H1 (cell line): ENCODE measurements at places on chromosomes 11 and 22. TPM values are rescaled to one million over a fixed set of nuclear protein-coding genes. Genes with fewer than 3 reads are reported as not detected.

- H3K27ac ChIP-seq, result no peak overlapping the region
- no peak for DNase-seq
- H3K36me3 ChIP-seq, result no peaks in the 10 kb centered on the region
- H3K4me1 ChIP-seq, result no peaks in the 10 kb centered on the region
- no peaks in the 10 kb centered on the region for H3K27me3 ChIP-seq
Observed at GRCh38 chr11:110447897-110448745, 18.4 kb downstream of the FDX1 start.

- DNase-seq, result no peak
- no peaks in the 10 kb centered on the region for H3K27me3 ChIP-seq
- no peaks in the 10 kb centered on the region; the same call in 1 of the 2 replicates for H3K4me1 ChIP-seq
- H3K27ac ChIP-seq, result no peak overlapping the region
- no peaks in the 10 kb centered on the region for H3K36me3 ChIP-seq
- no peak overlapping the region for H3K4me3 ChIP-seq
Observed at GRCh38 chr22:32824531-32825312, 23.2 kb downstream of the TIMP3 start.

GRCh38 chr11:130445788-130446187 lies 2.7 kb upstream of the ADAMTS15 start:
- no peaks in the 10 kb centered on the region for H3K4me1 ChIP-seq
- H3K4me3 ChIP-seq, result no peak overlapping the region
- no peak for DNase-seq
- H3K27ac ChIP-seq, result no peak overlapping the region
- H3K27me3 ChIP-seq, result peaks cover 7% of the 10 kb centered on the region

GRCh38 chr11:79506734-79507344 lies 66.0 kb upstream of the TENM4 start:
- H3K36me3 ChIP-seq, result no peaks in the 10 kb centered on the region
- no peak overlapping the region for H3K27ac ChIP-seq
- H3K27me3 ChIP-seq, result no peaks in the 10 kb centered on the region
- peaks cover 2% of the 10 kb centered on the region for H3K4me1 ChIP-seq
- no peak overlapping the region for H3K4me3 ChIP-seq
- no peak for DNase-seq

DNA sequence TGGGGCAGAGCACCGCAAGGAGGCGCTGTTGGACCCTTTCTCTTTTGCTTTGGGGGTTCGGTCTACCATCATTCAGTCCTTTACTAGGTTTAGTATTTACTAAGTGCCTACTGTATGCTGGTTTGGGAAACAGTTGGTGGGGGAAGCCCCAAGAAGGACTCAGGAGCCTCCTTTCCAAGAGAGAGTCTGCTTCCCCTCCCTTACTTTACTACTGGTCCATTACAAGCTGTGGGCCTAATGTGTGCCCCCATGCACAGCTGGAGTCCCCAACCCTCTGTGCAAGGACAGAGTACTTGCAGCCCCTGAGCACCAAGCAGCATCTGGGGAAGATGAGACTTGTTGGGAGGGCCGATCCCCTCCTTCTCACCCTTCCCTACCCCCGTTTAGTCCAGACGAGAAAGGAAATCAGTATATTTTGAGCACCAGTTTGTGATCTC lies 876 bp upstream of the UBE2L6 start:
- peak overlapping the region; percentile 41 for H3K4me3 ChIP-seq
- peaks cover 5% of the 10 kb centered on the region for H3K4me1 ChIP-seq
- DNase-seq, result peak; percentile 97
- H3K27me3 ChIP-seq, result no peaks in the 10 kb centered on the region
- H3K27ac ChIP-seq, result peak overlapping the region; percentile 78; the same call in 1 of the 2 replicates

- peaks cover 28% of the 10 kb centered on the region for H3K36me3 ChIP-seq
- H3K4me1 ChIP-seq, result no peaks in the 10 kb centered on the region
- no peak overlapping the region for H3K27ac ChIP-seq
- DNase-seq, result no peak
Observed at GRCh38 chr11:6943131-6943530, 16.9 kb downstream of the ZNF215 start.

SMTNL1 gene
- not detected in 2 replicates for total RNA-seq

MUC5AC gene
- not detected in 2 replicates for total RNA-seq

DNA sequence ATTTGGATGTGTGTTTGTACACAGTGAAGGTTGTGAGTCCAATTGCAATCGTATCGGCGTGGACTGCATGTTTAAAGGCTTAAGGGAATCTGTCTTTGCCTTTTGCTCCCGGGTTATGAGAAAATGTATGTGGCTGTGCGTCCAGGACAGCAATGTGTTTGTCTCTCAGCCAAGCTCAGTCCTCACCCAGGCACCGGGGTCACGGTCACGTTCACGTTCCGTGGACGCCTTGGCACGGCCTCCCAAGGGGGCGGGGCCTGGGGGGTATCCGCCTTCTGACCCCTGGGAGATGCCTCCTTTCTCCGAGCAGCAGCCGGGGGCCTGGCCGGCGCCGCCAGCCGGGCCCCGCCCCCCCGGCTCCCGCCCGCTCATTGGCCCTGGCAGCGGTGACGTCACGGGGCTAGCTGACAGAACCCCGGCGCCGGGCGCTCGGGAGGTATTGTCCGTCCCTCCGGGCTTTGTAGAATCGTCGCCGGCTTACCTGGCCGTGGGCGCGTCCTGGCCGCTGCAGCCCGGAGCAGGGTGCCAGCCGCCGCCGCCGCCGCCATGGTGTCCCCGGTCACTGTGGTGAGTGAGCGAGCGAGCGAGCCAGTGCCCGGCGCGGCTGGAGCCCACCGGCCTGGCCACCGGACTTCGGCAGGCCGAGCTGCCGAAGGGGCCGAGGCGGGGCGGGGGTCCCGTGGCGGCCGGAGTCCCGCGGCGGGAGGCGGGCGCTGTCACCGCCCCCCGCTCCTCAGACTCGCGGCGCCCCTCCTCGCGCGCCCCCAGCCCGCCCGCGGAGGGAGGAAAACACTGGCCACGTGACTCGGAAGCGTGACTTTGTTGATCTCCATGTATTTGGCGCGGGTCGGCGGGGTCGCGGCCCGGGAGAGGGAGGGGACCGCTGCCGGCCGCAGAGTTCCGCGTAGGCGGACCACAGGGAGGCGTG lies at the start of gene TMEM86A:
TSS of gene TMEM86A (plus strand) at position 439 of the 928 bp plus-strand sequence. CDS start at position 547, 108 bp downstream.
- H3K27me3 ChIP-seq, result no peaks in the 10 kb centered on the region
- no peak within 1 kb of the TSS for H3K27ac ChIP-seq
- DNase-seq, result no peak
- peak within 1 kb of the TSS; percentile 56 for H3K4me3 ChIP-seq
- H3K36me3 ChIP-seq, result no peaks in the 10 kb centered on the region
- H3K4me1 ChIP-seq, result 0 out of 2 replicates have a peak, but pooled peaks cover 2% of the 10 kb centered on the region

CASP5 gene
- total RNA-seq, result not detected in 2 replicates

GRCh38 chr11:71086687-71087258 lies 165.6 kb downstream of the SHANK2 start:
- no peak overlapping the region for H3K4me3 ChIP-seq
- no peaks in the 10 kb centered on the region for H3K4me1 ChIP-seq
- no peaks in the 10 kb centered on the region for H3K27me3 ChIP-seq
- no peaks in the 10 kb centered on the region; the same call in 1 of the 2 replicates for H3K36me3 ChIP-seq
- DNase-seq, result peak; percentile 78
- no peak overlapping the region for H3K27ac ChIP-seq

DNA sequence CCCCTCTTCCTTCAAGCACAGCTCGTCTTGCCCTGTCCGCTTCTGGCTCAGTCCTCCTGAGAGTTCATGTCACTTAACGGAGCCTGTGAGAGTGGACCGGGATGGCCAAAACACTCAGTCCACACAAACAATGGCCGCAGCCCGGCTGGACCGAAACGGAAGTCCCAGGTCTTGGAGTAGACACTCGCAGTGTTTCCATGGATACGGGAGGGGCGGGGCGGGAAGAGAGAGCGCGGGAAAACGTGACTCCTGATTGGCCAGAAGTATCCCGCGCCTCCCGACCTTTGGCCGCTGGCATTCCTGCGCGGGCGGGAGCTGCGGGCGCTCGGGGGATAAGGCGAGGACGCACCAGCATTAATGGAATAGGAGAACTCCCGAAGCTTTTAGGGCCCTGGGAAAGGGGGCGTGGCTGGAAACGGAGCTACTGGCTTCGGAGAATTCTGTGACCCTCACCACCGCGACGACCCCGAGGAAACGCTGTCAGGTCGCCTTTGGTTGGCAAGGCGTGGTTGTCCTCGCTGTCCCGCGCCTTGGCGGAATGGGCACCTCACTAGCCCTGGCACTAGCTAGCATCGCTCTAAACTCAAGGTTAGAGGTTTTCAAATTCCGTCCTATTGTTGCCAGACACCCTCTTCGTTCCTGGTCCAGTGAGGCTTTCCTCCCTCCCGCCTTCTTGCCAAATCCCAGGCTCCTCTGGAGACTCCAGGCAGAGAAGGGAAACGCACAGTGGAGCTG lies at the start of the genes NLRP14 and ZNF214:
TSS of gene NLRP14 (plus strand) at position 297 of the 735 bp plus-strand sequence. CDS start 18,108 bp downstream, outside the sequence.
TSS of gene ZNF214 (minus strand) at position 164 of the 735 bp plus-strand sequence. CDS start 17,511 bp downstream, outside the sequence.
- H3K27me3 ChIP-seq, result no peaks in the 10 kb centered on the region
- peak within 1 kb of the TSS; percentile 48 for H3K27ac ChIP-seq
- peak; percentile 89 for DNase-seq
- no peaks in the 10 kb centered on the region for H3K36me3 ChIP-seq

MS4A4A gene
- not detected in 2 replicates for total RNA-seq

- DNase-seq, result no peak
- H3K4me1 ChIP-seq, result peaks cover 5% of the 10 kb centered on the region
Observed at GRCh38 chr11:69468221-69468620, 13.2 kb upstream of the LINC01488 start.

GRCh38 chr11:70091638-70092037 lies 13.5 kb downstream of the ANO1 start:
- H3K4me3 ChIP-seq, result no peak overlapping the region
- DNase-seq, result no peak
- no peaks in the 10 kb centered on the region for H3K4me1 ChIP-seq
- H3K27ac ChIP-seq, result no peak overlapping the region

LPXN gene
- 0.69 and 1.4 TPM in 2 replicates for total RNA-seq

DNA sequence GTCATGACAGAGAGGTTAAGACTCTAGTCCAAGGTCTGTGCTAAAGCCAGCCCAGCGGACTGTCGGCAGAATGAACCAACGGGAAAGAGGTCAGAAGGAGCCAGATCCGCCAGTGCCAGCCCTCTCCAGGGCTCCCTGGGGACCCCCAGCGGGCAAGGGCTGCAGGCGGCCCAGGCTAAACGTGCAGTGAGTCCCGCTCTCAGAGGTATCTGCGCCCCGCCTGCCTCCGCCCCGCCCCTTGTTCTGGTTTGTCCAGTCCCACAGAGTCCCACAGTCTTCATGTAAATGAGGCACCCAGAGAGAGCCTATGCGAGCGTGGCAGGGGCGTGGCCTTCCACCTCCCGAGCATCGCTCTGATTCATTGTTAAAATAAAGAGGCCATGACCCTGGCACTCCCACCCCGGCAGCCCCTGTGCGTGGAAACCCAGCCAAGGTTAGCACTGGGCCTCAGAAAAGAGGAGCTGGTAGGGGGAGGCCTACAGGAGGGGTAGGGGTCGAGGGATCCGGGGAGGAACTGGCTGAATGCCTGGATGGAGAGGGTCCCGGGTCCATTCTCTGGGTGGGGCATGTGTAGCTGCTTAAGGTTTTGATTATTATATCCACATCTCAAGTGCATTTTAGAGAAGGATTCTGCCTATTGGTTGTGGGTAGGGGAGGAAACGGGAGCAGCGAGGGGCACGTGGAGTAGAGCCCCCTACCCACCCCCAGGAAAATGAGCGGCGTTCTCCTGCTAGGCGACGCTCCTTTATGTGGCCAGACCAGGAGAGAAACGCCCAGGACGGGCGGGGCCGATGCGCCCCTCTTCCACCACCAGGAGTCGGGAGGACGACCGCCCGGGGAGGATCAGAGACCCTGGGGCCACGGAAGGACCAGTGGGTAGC lies at the start of gene TRIOBP:
TSS of gene TRIOBP (plus strand) at position 392 of the 881 bp plus-strand sequence. CDS start 4,318 bp downstream, outside the sequence.
- peaks cover 12% of the 10 kb centered on the region for H3K36me3 ChIP-seq
- no peaks in the 10 kb centered on the region for H3K27me3 ChIP-seq
- DNase-seq, result peak; percentile 97

DNA sequence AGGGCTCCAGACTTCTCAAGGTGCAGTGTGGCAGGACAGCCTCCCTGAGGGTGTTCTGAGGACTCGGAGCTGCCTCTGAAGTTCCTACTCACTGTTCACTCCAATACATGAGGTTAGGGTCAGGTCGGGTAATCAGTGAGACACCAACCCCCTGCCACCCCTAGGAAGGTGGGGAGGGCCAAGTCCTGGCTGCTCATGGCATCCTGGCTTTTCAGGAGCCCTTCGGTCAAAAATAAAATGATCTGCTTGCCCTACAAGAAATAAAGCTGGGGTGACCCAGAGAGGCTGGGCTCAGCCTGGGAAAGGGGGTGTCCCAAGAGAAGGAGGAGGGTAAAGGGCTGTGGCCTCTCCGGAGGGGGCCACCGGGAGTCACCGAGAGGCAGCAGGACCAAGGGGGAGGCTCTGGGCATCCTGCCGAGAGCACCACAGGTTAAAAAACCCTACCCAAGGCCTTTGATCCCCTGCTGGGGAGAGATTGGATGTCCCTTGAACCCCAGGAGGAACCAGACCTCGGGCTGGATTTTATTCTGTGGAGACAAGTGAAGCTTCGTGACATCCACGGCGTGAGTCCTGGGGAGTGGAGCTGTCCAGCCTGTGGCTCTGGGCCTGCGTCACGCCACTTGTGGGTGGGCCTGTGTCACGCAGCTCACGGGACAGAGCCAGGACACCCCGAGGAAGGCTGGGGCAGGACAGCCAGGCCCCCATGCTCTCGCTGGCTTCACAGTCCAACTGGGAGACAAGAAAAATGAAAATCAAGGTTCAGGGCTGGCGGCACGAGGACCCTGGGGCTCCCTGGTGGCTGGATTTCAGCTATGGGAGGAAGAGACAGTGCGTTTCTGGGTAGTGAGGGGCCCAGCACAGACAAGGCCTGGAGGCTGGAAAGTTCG lies 102.2 kb upstream of the FGF3 start:
- H3K27me3 ChIP-seq, result peaks cover 14% of the 10 kb centered on the region; the same call in 1 of the 2 replicates
- no peak overlapping the region for H3K4me3 ChIP-seq
- no peak for DNase-seq
- no peaks in the 10 kb centered on the region for H3K36me3 ChIP-seq

KIAA1671 gene
- 22.6 and 23.9 TPM in 2 replicates for total RNA-seq

- peaks cover 39% of the 10 kb centered on the region for H3K4me1 ChIP-seq
- no peaks in the 10 kb centered on the region for H3K36me3 ChIP-seq
- H3K27me3 ChIP-seq, result no peaks in the 10 kb centered on the region; the same call in 1 of the 2 replicates
- H3K4me3 ChIP-seq, result no peak overlapping the region
Observed at GRCh38 chr22:42294034-42294985, 23.9 kb upstream of the TCF20 start.

DNA sequence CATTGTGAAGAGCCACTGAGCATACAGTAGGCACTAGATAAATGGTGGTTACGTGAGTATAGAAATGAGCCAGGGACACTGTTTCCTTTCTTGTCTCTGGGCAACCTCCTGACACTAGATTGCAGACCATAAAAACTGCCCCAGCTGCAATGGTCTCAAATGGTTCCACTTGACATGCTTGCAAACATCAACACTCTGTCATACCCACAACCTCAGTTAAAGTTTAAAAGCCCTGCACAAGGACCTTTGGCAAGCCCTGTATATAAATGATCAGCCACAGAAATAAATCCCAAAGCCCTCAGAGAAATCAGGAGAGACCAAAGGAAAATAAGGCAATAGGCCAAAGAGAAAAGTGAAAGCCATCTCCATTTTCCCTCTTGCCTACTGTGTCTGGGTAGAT lies 20.7 kb downstream of the PLEKHA7 start:
- H3K4me3 ChIP-seq, result no peak overlapping the region
- no peak overlapping the region for H3K27ac ChIP-seq
- no peak for DNase-seq
- no peaks in the 10 kb centered on the region for H3K27me3 ChIP-seq

CELSR1 gene
- total RNA-seq, result 12.2 and 12.4 TPM in 2 replicates

- no peak overlapping the region for H3K27ac ChIP-seq
- H3K27me3 ChIP-seq, result peaks cover 79% of the 10 kb centered on the region
- H3K4me3 ChIP-seq, result no peak overlapping the region
Observed at GRCh38 chr11:32438866-32439489, 3.6 kb upstream of the WT1 start.
